ENCODE measurements at places on chromosomes 4 and X. TPM values are rescaled to one million over a fixed set of nuclear protein-coding genes. Genes with fewer than 3 reads are reported as not detected.

Gene CTAG1B
- not detected for total RNA-seq

Gene FAM47E
- not detected for total RNA-seq

Gene CXCL11
- not detected for total RNA-seq

Gene WDR17
- 3.4 TPM for total RNA-seq

Gene SOWAHB
- 6.5 TPM for total RNA-seq

Gene STATH
- not detected for total RNA-seq

Gene FAT4
- total RNA-seq = 16.8 TPM

Gene ADH6
- not detected for total RNA-seq

DNA sequence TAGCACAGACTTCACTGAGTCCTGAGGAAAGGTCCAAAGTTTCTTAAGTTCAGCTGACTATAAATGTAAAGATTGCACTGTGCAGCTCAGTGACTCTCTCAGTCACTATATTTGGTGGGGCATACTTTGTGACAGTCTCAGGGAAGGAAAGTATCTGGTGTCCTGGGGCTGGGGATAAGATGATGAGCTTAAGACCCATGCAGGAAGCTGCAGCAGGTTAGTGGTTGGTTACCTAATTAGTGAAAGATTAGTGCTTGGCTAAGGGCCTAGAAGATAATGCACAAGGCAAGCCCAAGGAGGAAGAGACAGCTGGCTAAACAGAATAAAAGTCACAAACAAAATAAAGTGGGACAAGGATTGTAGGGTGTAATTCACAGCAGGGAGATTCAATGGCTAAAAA, 25.4 kb upstream of the SLITRK4 start:
- no peaks in the 10 kb centered on the region for H3K27me3 ChIP-seq
- DNase-seq = no peak
- no peak overlapping the region for H3K4me3 ChIP-seq
- no peak overlapping the region for H3K27ac ChIP-seq
- H3K4me1 ChIP-seq = no peaks in the 10 kb centered on the region
- H3K36me3 ChIP-seq = no peaks in the 10 kb centered on the region

DNA sequence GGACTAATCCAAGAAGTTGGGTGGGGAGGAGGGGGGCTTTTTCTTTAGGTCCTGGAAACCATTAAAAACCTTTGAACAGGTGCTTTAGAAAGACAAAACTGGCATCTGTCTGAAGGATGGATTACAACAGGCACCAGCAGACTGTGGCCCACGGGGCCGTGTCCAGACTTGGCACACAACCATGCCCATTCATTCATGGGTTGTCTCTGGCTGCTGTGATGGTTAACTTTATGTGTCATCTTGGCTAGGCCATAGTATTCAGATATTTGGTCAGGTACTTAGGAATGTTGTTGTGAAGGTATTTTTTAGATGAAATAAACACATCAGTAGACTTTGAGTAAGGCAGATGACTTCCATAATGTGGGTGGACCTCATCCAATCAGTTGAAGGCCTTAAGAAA, 45.5 kb downstream of the TBL1X start:
- no peaks in the 10 kb centered on the region for H3K36me3 ChIP-seq
- no peaks in the 10 kb centered on the region for H3K4me1 ChIP-seq
- H3K27ac ChIP-seq = no peak overlapping the region
- H3K27me3 ChIP-seq = no peaks in the 10 kb centered on the region
- no peak for DNase-seq

DNA sequence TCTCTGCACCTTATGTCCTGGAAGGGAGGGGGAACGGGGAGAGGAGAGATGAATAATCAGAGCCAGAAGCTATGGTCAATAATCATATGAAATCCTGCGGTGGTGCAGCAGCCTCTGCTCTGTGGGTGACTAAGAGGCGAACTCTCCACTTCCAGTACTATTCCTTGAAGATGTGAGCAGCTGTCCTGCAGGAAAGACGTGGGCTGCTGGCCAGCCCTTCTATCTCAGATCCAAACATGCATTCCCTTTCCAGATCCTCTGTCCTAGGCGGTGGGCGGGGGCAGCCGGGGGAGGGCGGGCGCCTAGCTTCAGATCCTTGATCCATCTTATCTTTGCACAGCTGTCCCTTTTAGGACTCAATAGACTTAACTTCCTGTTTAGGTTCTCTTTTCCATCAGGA, 34.5 kb downstream of the SPINK2 start:
- H3K36me3 ChIP-seq = no peaks in the 10 kb centered on the region
- no peak for DNase-seq
- no peaks in the 10 kb centered on the region for H3K4me1 ChIP-seq
- H3K27me3 ChIP-seq = no peaks in the 10 kb centered on the region
- no peak overlapping the region for H3K27ac ChIP-seq
- H3K4me3 ChIP-seq = no peak overlapping the region

GRCh38 chr4:7365462-7366179, 69.1 kb downstream of the PSAPL1 start:
- no peak overlapping the region for H3K27ac ChIP-seq
- DNase-seq = no peak
- H3K36me3 ChIP-seq = no peaks in the 10 kb centered on the region
- H3K4me1 ChIP-seq = no peaks in the 10 kb centered on the region
- H3K27me3 ChIP-seq = no peaks in the 10 kb centered on the region
- no peak overlapping the region for H3K4me3 ChIP-seq

GRCh38 chr4:2497931-2498330, 29.0 kb downstream of the RNF4 start:
- peaks cover 3% of the 10 kb centered on the region for H3K4me1 ChIP-seq
- H3K4me3 ChIP-seq = no peak overlapping the region
- no peak overlapping the region for H3K27ac ChIP-seq
- no peaks in the 10 kb centered on the region for H3K27me3 ChIP-seq
- DNase-seq = no peak

DNA sequence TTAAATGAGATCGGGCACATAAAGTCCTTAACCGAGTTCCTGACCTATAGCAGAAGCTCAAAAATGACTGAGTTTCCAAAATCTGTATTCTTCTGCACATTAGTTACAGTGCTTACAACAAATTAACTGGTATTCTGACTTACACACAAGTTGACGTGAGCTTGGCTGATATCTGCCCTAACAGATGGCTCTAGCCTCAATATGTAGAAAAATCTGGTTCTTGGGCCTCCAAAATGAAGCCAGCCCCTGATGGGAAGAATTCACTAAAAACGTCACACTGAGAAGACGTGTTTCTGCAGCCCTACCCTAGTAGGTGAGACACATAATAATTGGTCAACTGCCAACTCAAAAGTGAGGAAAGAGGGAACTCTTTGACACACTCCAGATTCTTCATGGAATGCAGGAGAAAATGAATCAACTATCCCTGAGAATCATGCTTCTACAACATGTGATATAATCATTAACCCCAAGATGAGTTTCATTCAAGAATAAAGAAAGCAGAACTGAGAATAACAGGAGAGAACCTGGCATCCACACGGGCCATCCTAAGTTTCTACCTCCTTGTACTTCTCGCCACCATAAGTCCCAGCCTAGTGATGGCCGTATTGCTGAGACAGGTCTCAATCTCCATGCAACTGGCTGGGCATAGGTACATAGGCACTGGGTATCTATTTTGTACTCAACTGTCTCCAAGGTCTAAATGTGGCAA, 8.2 kb downstream of the STX18 start:
- no peaks in the 10 kb centered on the region for H3K27me3 ChIP-seq
- H3K4me3 ChIP-seq = no peak overlapping the region
- H3K27ac ChIP-seq = no peak overlapping the region
- no peaks in the 10 kb centered on the region for H3K4me1 ChIP-seq
- H3K36me3 ChIP-seq = no peaks in the 10 kb centered on the region

DNA sequence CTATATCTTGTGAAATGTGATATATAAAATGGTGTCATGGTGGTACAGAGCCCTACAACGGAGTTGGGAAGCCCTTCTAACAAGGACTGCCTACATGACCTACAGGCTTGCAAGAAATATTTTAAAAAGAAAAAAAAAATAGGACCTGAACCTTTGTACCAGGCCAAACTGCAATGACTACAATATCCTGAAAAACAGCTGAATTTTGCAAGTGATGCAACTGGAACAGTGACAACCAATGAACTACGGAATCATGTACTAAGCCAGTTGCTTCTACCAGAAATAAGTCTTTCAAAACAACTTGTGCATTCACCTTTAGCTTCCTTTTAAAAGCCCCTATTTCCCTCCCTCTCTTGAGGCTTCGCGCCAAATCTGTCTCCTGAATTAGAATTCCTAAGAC, 58.4 kb downstream of the PDGFC start:
- no peak for DNase-seq
- no peaks in the 10 kb centered on the region for H3K4me1 ChIP-seq
- no peaks in the 10 kb centered on the region for H3K27me3 ChIP-seq
- no peaks in the 10 kb centered on the region for H3K36me3 ChIP-seq
- H3K4me3 ChIP-seq = no peak overlapping the region
- H3K27ac ChIP-seq = no peak overlapping the region

GRCh38 chrX:63889001-63889400, 104.0 kb upstream of the ARHGEF9 start:
- H3K27me3 ChIP-seq = no peaks in the 10 kb centered on the region
- no peaks in the 10 kb centered on the region for H3K4me1 ChIP-seq
- H3K4me3 ChIP-seq = no peak overlapping the region
- H3K27ac ChIP-seq = no peak overlapping the region

DNA sequence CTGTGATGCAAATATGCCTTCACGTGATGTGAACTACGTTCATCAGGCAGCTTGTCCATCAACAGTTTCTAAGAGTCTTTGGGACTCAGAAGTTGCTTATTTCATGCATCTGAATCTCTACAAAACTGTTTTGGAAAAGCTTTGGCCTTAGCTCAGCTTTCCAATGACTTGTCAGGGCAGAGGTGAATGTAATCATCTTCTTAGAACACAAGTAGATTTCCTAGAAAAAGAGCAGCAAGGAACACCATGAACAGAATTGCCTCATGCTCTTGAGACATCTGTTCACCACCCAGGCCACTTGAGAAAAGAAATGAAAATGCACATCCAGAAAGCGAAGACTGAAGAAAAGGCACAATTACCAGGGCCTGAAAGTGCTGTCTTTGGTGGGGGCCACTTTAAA, 105.8 kb upstream of the PDHA1 start:
- H3K27ac ChIP-seq = no peak overlapping the region
- H3K27me3 ChIP-seq = no peaks in the 10 kb centered on the region
- no peak for DNase-seq
- no peaks in the 10 kb centered on the region for H3K36me3 ChIP-seq

GRCh38 chr4:79147251-79147650, 178.6 kb downstream of the NAA11 start:
- no peak overlapping the region for H3K27ac ChIP-seq
- H3K4me3 ChIP-seq = no peak overlapping the region
- no peaks in the 10 kb centered on the region for H3K36me3 ChIP-seq
- no peaks in the 10 kb centered on the region for H3K27me3 ChIP-seq
- no peak for DNase-seq
